ENCODE measurements at places on chromosomes 7 and 10. TPM values are rescaled to one million over a fixed set of nuclear protein-coding genes. Genes with fewer than 3 reads are reported as not detected.

GIMAP7 gene
- polyA plus RNA-seq, result not detected

TFPI2 gene
- 313 TPM for polyA plus RNA-seq

HOXA9 gene
- polyA plus RNA-seq, result 0.03 TPM

RSPH10B2 gene
- not detected for polyA plus RNA-seq

IFIT3 gene
- polyA plus RNA-seq, result 2.2 TPM

CACNB2 gene
- not detected for polyA plus RNA-seq

IL15RA gene
- polyA plus RNA-seq, result 2.6 TPM

HMX3 gene
- not detected for polyA plus RNA-seq

SPDYE3 gene
- polyA plus RNA-seq, result not detected

EPHA1 gene
- 21.3 TPM for polyA plus RNA-seq

TRIM56 gene
- 3.5 TPM for polyA plus RNA-seq

SEC31B gene
- polyA plus RNA-seq, result 2.0 TPM

Data from mammary epithelial cell (primary cell).